ENCODE measurements at places on chromosomes 3 and 15.
A peak's percentile ranks its signal among the peaks of the same experiment; 100 is the strongest.

DNA sequence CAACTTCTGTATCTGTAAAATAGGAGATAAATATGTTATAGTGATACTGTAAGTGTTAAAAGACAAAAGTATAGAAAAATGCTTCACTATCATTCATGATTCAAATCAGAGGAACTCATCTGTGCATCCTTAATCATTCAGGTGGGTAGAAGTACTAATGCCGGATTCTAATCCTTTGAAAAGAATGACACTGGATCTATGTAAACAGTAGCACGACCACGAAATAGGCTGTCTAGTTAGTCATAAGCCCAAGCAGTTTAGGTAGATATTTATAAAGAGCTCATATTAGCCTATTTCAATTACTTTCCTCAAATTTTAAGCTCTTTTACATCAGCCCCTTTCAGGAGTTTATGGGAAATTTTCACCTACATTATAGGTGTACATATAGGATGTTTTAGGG lies 437.9 kb downstream of the SOX2 start:
- no peak for DNase-seq

GRCh38 chr3:71708476-71709105 lies 16.6 kb downstream of the EIF4E3 start:
- no peak for DNase-seq

GRCh38 chr15:41550066-41550775 lies 6.2 kb upstream of the RPAP1 start:
- DNase-seq: no peak

GRCh38 chr15:29871401-29871800 lies 49.1 kb upstream of the TJP1 start:
- DNase-seq: peak; percentile 45

- DNase-seq: no peak
These were observed 42.5 kb downstream of the GLB1 start for GRCh38 chr3:33054100-33055092.

DNA sequence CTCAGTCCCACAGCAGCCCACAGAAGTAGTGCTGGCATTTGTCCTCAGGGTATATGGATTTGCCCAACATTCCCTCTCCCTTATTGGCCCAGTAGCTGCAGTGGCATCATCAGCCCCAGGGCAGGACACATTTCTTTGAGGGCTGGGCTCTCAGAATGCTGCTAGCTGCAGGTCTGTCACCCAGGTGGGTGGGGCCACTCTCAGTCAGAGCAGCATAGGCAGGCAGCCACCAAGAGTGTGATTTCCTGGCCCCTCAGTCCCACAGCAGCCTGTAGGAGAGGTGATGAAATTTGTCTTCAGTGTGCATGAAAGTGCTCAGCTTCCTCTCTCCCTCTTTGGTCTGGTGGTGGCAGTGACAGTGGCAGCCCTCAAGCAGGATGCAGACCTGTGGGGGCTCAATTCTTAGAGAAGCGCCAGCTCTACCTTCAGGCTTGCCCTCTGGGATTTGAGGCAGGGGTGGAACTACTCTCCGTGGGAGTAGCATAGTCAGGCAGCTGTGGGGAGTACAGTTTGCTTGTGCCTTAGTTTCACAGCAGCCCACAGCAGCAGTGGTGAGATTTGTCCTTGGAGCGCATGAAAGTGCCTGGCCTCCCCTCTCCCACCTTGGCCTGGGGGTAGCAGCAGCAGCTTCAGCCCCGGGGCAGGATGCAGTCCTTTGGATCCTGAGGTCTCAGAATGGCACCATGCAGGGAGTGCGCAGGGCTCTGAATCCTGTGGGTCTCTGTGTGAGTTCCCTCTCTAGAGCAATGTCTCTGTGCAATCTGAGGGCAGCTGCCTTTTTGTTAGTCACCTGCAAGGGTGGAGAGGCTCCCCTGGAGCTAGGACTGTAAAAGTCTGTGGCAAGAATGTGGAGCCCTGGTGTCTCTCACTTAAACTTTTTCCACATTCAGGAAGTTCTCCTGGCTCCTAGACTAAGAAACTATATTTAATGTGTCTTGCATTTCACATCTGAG lies 1229.1 kb downstream of the ROBO2 start:
- no peak for DNase-seq

- peak; percentile 18 for DNase-seq
These were observed 366.0 kb downstream of the PTPRG start for GRCh38 chr3:61927332-61927731.

All from dermis blood vessel endothelial cell (primary cell).